ENCODE measurements at places on chromosomes 1 and 21.

DNA sequence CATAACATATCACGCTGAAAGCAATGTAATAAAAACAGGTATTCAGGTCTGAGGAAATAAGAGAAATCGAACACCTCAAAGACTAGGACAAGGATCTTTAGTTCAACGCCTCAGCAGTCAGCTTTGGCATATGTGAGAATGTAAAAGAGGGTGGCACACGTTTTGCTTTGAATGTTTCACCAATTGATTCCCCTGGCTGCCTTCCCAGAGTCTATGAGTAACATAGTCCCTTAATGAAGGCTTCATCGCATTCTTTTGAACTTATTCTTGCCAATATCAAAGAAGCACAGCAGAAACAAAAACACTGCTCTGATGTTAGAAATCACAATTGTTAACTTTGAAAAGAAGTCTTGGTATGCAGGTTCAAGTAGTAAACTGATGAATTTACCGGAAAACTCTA lies 764.8 kb downstream of the ADGRL2 start:
- DNase-seq = no peak

DNA sequence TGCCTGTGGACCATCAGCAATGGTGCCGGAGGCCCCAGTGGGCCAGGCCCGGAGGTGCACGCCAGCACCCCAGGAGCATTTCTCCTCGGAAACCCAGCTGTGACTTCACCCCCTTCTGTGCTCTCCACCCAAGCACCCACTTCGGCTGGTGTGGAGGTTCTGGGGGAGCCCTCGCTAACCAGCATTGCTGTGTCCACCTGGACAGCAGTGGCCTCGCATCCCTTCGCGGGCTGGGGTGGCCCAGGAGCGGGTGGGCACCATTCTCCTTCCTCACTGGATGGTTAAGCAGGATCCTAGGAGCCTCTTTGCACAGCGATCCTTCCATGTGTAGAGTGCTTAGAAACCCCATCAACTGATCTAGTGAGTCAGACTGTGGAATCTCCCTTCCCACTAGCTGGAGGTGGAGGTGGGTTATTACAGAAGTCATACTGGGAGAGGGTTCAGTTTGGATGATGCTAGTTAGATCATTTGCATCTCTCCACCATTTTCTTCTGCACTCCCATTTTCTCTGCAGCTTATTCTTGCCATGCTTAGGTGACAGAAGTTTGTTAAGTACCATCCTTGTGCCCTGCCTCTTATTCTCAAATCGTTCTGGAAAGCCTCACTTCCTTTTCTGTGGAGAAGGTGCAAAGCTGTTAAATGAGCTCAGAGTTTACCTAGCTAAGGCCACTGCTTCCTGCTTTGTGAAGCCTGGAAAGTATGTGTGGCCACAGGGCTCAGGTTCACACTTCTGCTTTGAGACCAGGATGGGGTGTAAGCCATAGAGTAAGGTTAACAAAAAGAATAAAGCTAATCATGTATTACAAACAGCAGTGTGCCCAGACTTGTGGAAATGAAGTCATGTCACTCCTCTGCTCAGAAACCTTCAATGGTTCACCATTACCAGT lies 32.3 kb downstream of the TBX19 start:
- DNase-seq = no peak

GRCh38 chr1:3695326-3696217 lies 43.3 kb downstream of the TP73 start:
- no peak for DNase-seq

GRCh38 chr1:217899614-217900013 lies 268.5 kb downstream of the SPATA17 start:
- no peak for DNase-seq
